Activated T-helper 1 cell treated with Interleukin-2 at 50 U/mL for 16 hours (primary cell): ENCODE measurements at places on chromosomes 16 and 17.

DNA sequence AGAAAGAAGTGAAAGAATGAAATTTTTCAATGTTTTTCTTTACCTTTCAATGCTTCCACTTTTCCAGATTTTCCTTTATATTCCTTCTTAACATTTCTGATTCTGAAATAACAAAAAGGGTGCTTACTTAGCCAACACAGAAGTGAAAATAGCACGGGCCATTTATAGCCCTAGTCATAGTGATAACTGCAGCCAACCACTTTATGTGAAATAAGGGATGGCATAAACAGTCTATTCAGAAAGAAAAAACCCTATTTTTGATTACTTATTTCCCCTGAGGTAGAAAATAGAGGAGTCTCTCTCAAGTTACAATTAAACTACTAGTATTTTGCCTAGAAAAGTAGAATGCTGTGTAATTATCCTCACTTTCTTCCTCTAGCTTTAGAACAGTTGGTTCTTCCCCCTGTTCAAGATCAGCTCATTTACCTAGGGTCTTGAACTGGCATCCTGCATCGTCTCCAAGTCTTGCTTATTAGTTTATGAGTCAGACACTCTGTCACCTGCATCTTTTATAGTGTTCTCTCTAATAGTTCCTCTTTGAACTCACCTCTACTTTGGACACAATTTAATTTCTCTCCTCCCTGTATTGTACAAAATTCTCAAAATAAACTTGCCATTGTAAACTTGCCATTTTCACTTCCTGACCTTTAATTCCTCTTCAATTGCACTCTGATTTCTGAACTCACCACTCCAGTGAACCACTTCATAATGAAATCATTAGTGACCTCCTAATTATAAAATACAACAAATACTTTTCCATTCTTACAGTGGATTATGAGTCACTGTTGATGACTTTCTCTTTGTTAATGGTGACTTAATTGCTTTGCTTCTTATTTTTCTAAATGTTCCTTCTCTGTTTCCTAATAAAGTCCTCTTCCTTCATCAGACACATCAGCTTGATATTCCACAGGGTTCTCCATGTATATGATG is 23.6 kb downstream of the ABCA6 start:
- no peak for DNase-seq

GRCh38 chr17:41396340-41396739 is 1.1 kb downstream of the KRT31 start:
- no peak for DNase-seq

DNA sequence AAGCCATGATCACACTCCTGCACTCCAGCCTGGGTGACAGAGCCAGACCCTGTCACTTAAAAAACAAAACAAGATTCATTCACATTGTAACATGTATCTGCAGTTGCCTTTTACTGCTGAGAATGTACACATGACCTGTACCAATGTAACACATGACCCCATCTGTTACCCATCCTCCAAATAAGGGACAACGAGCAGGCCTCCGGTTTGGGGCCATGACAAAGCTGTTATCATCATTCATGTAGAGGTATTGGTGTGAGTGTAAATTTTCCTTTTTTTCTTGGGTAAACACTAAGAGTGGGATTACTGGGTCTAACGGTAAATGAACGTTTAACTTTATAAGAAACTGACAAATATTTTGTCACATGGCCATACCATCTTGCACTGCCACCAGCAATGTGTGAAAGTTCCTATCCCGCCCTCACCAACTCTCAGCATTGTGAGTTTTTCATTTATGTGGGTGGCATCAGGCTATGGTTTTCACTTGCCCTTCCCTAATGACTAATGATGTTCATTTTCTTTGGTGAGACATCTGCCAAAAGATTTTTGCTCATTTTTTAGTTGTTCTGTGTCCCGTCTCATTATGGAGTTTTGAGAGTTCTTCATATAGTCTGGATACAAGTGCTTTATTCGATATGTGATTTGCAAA is 145.5 kb downstream of the C16orf78 start:
- no peak for DNase-seq

DNA sequence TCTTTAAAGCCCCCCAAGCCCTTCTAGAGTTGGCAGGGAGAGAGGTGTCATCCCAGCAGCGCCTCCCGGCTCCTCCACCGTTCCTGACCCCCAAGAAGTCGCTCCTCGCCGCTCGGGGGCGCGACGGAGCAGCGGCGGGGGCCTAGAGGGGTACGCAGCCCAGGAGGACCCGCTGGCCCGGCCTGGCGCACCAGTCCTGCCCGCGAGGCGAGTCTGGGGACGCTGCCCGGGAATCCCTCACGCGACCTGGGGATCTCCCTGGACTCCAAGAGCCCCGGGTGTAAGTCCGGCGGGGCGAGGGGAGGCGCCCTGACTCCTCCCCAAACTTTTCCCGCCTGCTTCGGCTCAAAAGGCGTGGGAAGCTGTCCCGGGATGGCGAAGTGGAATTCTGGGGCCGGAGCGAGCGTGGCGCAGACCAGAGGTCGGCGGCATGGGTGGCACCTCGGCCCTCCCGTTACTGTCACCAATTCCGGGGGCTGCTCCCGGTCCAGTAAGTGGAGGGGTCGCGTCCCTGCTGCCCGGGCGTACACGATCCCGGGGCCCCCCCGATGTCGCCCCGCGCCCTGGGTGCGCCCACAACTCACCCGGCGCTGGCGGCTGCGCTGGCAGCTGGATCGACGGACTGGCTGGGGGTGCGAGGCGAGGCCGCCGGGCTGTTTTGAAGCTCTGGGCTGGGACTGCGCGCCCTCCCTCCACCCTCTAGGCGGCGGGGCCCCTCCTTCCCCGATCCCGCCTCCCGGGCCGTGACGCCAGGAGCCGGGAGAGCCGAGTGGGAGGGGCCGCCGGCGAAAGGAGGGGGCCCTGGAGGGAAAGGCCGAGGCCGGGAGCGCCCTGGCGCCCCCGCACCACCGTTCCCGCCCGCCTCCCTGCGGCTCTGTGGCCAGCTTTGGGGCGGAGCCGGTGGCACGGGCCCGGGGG is at the start of gene EMP2:
Gene EMP2, minus strand, starts transcription at position 634 of the 918 bp plus-strand sequence. CDS start 32,981 bp downstream, outside the sequence.
- DNase-seq = no peak

- DNase-seq = no peak
Observed at GRCh38 chr17:58047376-58048150, 35.7 kb upstream of the DYNLL2 start.

- no peak for DNase-seq
Observed at GRCh38 chr17:59355030-59355701, 23.7 kb downstream of the YPEL2 start.

DNA sequence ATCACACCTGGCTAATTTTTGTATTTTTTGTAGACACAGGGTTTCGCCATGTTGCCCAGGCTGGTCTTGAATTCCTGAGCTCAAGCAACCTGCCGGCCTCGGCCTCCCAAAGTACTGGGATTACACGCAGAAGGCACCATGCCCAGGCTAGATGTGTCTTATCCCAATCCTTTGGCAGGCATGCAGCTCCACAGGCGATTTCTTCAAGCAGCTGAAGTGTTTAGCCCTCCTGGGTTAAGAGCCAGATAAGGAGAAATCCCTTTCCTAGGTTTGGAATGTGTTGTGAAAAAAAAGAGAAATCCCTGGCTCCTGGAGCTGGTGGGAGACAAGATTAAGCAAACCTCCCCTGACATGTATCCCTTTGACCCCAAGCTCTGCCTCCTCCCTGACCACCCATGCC is 2.1 kb upstream of the NHERF1 start:
- no peak for DNase-seq

DNA sequence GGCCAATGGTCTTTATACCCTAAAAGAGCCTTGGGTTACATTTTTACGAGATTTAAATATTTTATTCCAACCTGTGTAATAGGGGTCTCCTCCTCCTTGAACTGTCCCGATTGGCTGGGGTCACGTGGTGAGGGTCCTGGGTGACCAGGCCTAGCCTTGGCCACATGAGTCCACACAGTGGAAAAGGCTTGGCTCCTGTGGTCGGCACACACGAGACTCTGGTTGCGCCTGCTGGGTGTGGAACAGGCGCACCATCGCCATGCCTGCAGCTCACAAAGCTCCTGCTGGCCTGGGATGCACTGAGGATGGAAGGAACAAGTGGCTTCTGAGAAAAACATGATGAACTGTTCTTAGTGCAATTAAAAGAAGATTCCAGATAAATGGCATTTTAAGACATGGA is 103.9 kb upstream of the ZNF750 start:
- DNase-seq = no peak
